ENCODE measurements at places on chromosomes 2 and 18. TPM values are rescaled to one million over a fixed set of nuclear protein-coding genes. Genes with fewer than 3 reads are reported as not detected.

DNA sequence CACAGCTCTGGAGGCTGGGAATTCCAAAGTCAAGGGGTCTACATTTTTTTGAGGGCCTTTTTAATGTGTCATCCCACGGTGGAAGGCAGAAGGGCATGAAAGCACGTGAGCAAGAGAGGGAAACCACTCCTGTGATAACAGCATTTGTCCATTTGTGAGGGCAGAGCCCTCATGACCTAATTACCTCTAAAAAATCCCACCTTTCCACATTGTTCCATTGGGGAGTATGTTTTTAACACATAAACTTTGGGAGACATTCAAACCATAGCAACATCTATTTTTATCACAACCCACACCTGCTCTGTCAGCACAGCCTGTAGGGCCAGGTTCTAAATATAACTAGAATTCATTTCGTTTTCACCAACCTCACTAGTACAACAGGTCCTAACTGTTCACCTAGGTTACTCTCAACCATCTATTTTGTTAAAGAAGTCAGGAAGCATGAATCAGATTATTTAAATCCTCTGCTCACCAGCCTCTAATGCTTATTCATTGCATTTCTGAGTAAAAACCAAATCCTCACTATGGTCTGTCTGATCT lies 92.2 kb upstream of the DPP10 start:
- no peaks in the 10 kb centered on the region for H3K4me1 ChIP-seq
- no peaks in the 10 kb centered on the region for H3K27me3 ChIP-seq
- DNase-seq, result no peak
- H3K27ac ChIP-seq, result no peak overlapping the region
- H3K36me3 ChIP-seq, result no peaks in the 10 kb centered on the region
- no peak overlapping the region for H3K4me3 ChIP-seq

GALM gene
- polyA plus RNA-seq, result 38.7 TPM

GRCh38 chr2:143802871-143803650 lies 673.8 kb downstream of the ARHGAP15 start:
- no peak for DNase-seq
- H3K27me3 ChIP-seq, result no peaks in the 10 kb centered on the region
- H3K27ac ChIP-seq, result no peak overlapping the region
- H3K4me3 ChIP-seq, result no peak overlapping the region
- no peaks in the 10 kb centered on the region for H3K36me3 ChIP-seq
- peaks cover 5% of the 10 kb centered on the region for H3K4me1 ChIP-seq

DNA sequence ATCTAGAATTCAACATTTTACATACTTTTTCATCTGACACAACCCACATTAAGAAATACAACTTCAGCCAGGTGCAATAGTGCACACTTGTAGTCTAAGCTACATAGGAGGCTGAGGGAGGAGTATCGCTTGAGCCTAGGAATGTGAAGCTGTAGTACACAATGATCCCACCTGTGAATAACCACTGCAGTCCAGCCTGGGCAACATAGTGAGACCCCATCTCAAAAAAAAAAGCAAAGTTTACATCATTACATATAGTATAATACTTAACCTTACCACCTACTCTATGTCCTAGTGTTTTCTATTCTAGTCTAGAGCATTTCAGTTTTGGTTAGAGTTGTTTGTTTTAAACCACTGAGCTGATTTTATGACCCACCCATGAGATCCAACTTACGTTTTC lies 86.5 kb upstream of the FAM117B start:
- no peak overlapping the region for H3K4me3 ChIP-seq
- no peak for DNase-seq
- H3K36me3 ChIP-seq, result no peaks in the 10 kb centered on the region
- no peaks in the 10 kb centered on the region for H3K27me3 ChIP-seq
- no peaks in the 10 kb centered on the region for H3K4me1 ChIP-seq

COLEC12 gene
- polyA plus RNA-seq, result 3.0 TPM

CNDP1 gene
- polyA plus RNA-seq, result 0.02 TPM

- peaks cover 4% of the 10 kb centered on the region for H3K4me1 ChIP-seq
- no peaks in the 10 kb centered on the region for H3K36me3 ChIP-seq
- DNase-seq, result no peak
- H3K27me3 ChIP-seq, result no peaks in the 10 kb centered on the region
Measured at GRCh38 chr18:12421732-12422131, 14.0 kb downstream of the PRELID3A start.

DNA sequence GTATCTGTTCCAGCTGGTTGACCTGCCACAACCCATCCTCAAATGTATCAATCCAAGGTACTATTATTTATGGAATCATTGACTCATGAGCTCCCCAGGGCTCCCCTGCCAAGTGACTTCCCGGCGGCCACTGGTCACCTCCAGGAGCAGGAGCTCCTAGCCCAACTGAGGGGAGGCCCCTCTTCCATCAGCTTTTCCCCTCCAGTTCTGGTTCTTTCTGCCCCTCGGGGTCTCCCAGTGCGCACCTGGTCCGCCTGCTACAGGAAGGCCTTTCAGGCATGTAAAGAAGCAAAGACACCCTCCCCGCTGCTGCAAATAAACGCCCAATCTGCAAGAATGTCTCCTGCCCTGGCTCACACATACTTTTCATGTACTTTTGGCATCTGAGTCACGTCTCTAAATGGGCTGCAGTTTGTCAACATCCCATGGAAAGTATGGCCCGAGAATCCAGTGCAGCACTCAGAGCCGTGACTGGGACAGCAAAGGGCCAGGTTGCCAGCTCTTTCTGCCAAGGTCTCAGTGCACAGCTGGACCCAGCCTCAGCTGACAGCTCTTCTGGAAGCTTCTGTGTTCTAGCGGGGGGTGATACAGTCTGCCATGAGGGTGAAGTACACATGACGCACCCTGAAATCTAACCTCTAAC lies 41.4 kb downstream of the KLHL29 start:
- H3K27me3 ChIP-seq, result no peaks in the 10 kb centered on the region
- H3K4me1 ChIP-seq, result peaks cover 4% of the 10 kb centered on the region
- no peak overlapping the region for H3K27ac ChIP-seq
- no peak for DNase-seq

DNA sequence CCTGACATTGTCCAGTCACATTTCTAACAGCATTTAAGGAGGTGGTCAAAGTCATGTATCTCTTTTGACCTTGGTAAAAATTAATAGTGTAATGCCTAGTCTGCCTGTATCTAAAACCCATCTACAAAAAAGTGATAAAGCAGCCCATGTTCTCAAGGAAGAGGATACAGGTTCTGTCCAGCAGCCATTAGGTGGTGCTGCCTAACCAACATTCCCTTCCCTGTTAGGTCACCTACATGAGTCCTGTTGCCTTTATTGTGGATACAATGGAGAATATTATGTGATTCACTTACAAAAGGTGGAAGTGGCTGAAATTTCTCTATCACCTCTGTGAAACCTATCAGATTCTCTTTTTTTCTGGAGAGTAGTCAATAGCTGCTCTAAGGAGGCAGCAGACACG lies 52.5 kb downstream of the AQP4 start:
- H3K36me3 ChIP-seq, result no peaks in the 10 kb centered on the region
- H3K4me3 ChIP-seq, result no peak overlapping the region
- DNase-seq, result peak; percentile 70
- H3K27ac ChIP-seq, result no peak overlapping the region
- H3K4me1 ChIP-seq, result no peaks in the 10 kb centered on the region
- no peaks in the 10 kb centered on the region for H3K27me3 ChIP-seq

KCNJ3 gene
- polyA plus RNA-seq, result 1.4 TPM

RNF125 gene
- polyA plus RNA-seq, result 9.3 TPM

DNA sequence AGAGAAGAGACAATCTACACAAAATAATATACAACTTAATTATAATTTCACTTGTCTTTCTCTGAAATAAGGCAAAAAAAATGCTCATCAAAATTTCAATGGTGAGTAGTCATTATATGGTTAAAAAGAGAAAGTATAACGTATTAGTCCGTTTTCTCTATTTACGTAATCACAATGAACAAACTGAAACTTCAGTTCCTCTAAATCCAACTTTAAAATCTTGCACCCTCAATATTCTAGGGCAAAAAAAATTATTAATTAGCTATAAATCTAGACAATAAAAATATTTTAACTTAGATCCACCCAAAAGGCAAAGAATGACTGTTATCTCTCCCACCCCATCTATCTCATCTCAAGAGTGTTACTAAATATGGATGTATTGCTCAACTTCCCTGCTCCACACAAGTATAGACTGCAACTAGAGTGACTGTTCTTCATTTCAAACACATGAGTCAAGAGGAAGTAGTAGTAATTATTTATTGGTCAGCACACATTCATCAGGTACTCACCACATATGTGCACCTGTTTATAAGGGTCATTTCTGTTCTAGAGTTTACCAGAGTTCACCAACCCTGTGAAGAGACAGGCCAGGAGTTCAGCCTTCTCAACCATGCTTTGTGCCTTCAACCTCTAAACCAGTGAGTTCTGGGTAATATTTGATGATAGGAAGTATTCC lies 36.4 kb downstream of the STK39 start:
- no peak overlapping the region for H3K27ac ChIP-seq
- H3K4me3 ChIP-seq, result no peak overlapping the region
- no peaks in the 10 kb centered on the region for H3K4me1 ChIP-seq
- DNase-seq, result no peak

DNA sequence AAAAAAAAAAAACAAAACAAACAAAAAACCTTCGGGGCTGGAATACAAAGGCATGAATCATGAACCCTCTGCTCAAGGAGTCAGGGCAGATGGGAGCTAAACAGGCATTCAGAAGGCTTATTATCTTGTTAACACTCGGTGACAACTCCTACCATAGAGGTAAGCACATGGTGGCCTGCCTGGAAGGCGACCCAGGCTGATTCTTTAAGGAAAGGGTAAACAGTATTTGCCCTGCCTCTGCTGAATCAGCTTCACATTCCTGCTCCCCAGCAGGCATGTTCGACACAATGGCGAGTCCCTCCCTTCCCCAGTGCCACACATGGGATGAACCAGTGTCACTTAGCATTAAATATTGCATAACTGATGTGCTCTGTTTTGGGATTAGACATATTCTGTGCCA lies 191.9 kb downstream of the ARL4C start:
- H3K4me1 ChIP-seq, result no peaks in the 10 kb centered on the region
- H3K4me3 ChIP-seq, result no peak overlapping the region
- no peak for DNase-seq
- H3K27me3 ChIP-seq, result no peaks in the 10 kb centered on the region
- no peak overlapping the region for H3K27ac ChIP-seq

GRCh38 chr18:76991021-76991688 lies 141.4 kb downstream of the MBP start:
- no peaks in the 10 kb centered on the region for H3K36me3 ChIP-seq
- H3K27ac ChIP-seq, result no peak overlapping the region
- H3K4me3 ChIP-seq, result no peak overlapping the region

GRCh38 chr2:42321452-42322064 lies 39.5 kb downstream of the COX7A2L start:
- no peaks in the 10 kb centered on the region for H3K36me3 ChIP-seq
- no peaks in the 10 kb centered on the region for H3K27me3 ChIP-seq
- no peaks in the 10 kb centered on the region for H3K4me1 ChIP-seq
- H3K4me3 ChIP-seq, result no peak overlapping the region
- H3K27ac ChIP-seq, result no peak overlapping the region

- H3K36me3 ChIP-seq, result no peaks in the 10 kb centered on the region
- no peaks in the 10 kb centered on the region for H3K27me3 ChIP-seq
Measured at GRCh38 chr2:236663287-236664101, 93.9 kb downstream of the ACKR3 start.

DNA sequence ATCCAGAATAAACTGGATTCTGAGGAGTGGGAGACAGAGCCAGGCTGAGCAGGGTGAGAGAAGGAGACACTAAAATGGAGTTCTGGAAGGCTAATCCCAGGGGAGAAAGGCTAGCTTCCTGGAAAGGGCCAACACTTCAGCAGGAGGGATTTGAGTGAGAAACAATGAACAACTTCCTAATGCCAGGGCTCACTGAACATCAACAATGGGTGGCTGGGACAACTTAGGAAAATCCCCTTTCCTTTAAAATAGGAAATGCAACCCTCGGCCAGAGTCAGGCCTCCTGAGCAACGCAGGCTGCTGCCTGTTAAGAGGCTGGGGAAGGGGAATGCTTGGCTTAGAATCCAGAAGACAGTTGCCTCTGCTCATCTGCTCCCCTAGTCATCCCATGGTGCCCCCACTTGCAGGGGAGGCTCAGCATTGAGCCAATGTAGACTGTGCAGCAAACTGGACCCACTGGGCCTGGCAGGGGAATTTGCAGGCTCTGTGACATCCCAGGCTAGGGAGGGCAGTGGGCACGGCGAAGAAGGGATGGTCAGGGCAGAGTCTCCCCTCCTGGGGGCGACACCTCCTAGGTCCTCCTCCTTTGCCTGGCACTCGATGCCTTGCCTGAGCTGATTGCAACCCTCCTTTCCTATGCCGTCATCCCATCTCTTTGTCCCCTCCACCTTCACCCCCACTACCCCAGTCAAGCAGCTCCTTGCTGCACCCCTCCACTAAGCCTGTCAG lies 182.5 kb downstream of the TNS1 start:
- peaks cover 18% of the 10 kb centered on the region for H3K4me1 ChIP-seq
- no peaks in the 10 kb centered on the region for H3K27me3 ChIP-seq
- H3K36me3 ChIP-seq, result no peaks in the 10 kb centered on the region
- no peak for DNase-seq
- H3K27ac ChIP-seq, result no peak overlapping the region

DNA sequence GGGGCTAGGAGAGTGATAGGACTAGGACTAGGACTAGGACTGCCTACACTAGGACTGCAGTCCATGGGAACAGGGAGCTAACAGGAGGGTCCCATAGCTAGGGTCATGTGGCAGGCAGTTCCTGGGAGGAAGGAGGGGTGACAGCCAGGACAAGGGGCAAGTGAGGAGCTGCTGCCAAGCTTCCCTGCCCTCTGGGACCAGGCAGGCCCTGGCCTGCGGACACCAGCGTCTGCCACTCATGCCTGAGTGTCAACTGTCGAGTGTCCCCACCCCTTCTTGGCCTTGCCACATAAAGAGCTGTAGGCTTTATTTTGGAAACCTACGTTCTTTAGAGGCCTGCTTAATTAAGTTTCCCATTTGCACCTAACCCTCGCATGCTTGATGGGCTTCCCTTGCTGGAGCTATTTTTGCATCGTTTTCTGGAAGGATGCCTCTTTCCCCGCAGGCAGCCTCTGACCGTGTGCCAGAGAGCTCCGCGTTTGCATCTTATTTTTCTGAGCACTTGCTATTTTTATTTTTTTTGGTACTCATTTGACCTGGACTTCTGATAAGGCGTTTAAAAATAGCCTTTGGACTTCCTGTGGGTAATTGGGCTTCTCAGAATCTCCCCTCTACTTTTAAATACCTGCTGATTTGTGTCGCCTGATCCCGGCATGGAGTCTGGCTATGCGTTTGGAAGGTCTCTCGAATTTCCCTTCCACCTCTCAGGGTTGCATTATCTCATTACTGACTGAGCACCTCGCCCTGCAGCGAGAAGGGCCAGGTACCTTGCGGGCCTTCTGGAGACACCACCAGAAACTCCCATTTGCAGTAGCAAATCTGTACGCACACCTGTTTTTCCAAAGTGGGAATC lies 66.4 kb downstream of the SH3RF3 start:
- no peaks in the 10 kb centered on the region for H3K36me3 ChIP-seq
- H3K4me3 ChIP-seq, result no peak overlapping the region
- no peak for DNase-seq
- peaks cover 7% of the 10 kb centered on the region for H3K4me1 ChIP-seq
- H3K27me3 ChIP-seq, result no peaks in the 10 kb centered on the region

- H3K27me3 ChIP-seq, result no peaks in the 10 kb centered on the region
- H3K27ac ChIP-seq, result no peak overlapping the region
- no peaks in the 10 kb centered on the region for H3K36me3 ChIP-seq
- H3K4me3 ChIP-seq, result no peak overlapping the region
- peaks cover 6% of the 10 kb centered on the region for H3K4me1 ChIP-seq
Measured at GRCh38 chr2:128437204-128437565, 118.5 kb upstream of the HS6ST1 start.

- H3K27me3 ChIP-seq, result no peaks in the 10 kb centered on the region
- DNase-seq, result no peak
- H3K27ac ChIP-seq, result no peak overlapping the region
- H3K4me3 ChIP-seq, result no peak overlapping the region
- no peaks in the 10 kb centered on the region for H3K36me3 ChIP-seq
Measured at GRCh38 chr2:50783111-50783510, 248.8 kb downstream of the NRXN1 start.

- no peak for DNase-seq
- no peaks in the 10 kb centered on the region for H3K27me3 ChIP-seq
- no peaks in the 10 kb centered on the region for H3K4me1 ChIP-seq
- no peak overlapping the region for H3K4me3 ChIP-seq
Measured at GRCh38 chr2:13201924-13202323, 485.2 kb downstream of the TRIB2 start.

Data from ovary (tissue), 10 donors.